ENCODE measurements at places on chromosomes 6 and 20. TPM values are rescaled to one million over a fixed set of nuclear protein-coding genes. Genes with fewer than 3 reads are reported as not detected.

- peak; percentile 65 for DNase-seq
These were observed 17.1 kb downstream of the B4GALT5 start for GRCh38 chr20:49696594-49696993.

DNA sequence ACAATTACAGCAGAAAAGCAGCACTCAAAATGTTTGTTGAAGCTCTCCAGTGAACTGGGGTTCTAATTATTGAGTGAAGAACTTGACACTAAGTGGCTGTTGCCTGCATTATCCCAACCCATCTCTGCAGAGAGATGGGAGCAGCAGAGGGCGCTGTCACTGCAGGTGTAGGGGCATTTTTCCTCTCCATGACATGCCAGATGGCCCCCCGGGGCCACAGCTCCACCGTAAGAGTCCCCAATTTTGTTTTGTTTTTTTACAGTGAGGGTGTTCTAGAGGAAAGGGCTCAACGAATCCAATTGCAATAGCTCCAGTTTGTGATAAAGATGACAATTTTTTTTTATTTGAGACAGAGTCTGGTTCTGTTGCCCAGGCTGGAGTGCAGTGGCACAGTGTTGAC, 1.9 kb upstream of the FUCA2 start:
- no peak for DNase-seq

DNA sequence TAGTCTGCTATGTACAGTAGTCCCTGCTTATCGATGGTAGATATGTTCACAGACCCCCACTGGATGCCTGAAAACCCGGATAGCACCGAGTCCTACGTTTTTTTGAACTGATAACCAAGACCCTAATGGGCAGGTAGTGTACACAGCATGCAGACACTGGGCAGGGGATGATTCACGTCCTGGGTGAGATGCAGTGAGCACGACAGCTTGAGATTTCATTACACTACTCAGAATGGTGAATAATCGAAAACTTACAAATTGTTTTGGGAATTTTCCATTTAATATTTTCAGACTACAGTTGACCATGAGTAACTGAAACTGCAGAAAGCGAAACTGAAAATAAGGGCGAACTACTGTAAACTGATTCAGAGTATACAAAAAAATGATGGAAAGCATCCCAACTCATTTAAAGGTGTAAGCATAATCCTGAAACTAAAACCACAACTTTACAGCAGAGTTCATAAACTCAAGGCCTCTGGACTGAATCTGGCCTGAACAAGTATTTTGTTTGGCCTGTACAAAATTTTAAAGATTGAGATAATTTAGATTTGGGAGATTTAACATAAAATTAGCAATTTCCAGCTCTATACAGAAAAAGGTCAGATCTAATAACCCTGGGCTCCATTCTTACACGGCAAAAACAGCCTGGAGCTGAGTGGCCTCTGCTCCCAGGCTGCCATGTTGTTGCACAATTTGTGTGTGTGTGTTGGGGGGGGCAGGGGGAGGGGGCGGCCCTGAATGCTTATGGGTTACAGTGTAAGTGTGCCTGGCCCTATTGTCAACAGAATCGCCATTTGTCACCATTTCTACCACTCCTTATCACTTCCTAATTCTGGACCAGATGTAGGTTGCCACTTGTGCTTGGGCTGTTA, 34.9 kb downstream of the RNF24 start:
- peak; percentile 22 for DNase-seq

- peak; percentile 29 for DNase-seq
These were observed 82.2 kb downstream of the CHMP4B start for GRCh38 chr20:33893314-33893713.

DNA sequence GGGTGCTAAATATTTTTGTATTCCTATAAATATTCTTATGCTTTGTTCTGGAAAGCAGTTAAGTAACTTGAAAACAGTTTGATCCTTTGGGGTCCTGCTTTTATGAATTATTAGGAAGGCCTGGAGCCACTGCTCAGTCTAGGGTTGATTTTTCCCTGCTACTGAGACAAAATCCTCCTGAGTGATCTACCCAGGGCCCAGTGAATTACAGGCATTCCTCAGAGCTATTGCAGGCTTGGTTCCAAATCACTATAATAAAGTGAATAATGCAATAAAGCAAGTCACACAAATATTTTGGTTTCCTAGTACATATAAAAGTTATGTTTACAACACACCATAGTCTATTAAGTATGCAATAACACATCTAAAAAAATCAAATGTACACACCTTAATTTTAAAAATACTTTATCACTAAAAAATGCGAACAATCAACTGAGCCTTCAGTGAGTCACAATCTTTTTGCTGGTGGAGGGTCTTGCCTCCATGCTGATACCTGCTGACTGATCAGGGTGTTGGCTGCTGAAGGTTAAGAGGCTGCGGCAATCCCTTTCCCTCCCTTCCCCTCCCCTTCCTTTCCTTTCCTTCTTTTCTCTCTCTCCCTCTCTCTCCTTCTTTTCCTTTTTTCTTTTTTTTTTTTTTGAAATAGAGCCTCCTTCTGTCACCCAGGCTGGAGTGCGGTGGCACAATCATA, 43.0 kb downstream of the DNAAF9 start:
- DNase-seq = no peak

- DNase-seq = no peak
These were observed 8.6 kb upstream of the SLC4A11 start for GRCh38 chr20:3247638-3248037.

ABHD16B gene
- total RNA-seq = not detected

ATP6V1G2 gene
- total RNA-seq = 1.0 TPM

DEF6 gene
- 0.99 TPM for total RNA-seq

HUS1B gene
- total RNA-seq = not detected

ERVFRD-1 gene
- not detected for total RNA-seq
